Activated CD8-positive, alpha-beta memory T cell treated with anti-CD3 and anti-CD28 coated beads for 1 hour (primary cell): ENCODE measurements at places on chromosomes 2 and 18.

GRCh38 chr2:28049899-28050298 lies 159.4 kb downstream of the BABAM2 start:
- DNase-seq, result no peak

DNA sequence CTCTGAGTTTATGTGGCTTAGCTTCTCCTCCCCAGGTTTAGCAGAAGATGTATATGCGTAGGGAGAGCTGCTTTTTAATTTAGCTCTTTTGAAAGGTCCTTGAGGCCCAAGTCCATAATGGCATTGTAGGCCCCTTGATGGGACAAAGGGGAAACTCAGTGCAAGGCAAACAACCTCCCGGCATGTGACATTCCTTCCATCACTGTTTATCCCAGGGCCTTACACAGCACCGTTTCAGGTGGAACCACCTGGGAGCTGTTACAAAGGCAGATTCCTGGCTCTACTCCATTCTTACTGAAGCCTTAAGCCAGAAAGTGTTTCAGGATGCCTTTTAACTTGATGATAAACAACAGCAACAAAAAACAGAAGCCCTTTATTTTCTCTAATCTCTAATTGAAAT lies 555.4 kb downstream of the SLC4A3 start:
- no peak for DNase-seq

DNA sequence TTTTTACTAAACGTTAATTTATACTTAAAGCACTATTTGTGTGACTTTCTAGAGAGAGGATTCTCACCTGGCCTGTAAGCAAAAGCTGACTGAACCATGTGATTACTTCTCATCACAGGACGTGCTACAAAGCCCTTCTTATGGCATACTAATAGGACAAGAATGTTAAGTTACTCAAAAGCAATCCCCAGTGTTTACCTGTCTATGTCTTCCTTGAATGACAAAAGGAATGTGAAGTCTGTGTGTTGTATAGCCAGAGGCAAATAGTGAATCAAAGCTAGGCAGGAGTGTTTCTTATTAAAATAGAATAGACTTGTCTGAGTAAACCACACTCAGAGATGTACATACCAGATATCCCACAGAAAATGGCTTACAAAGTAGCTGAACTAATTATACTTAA lies 1465.5 kb downstream of the SUCLG1 start:
- DNase-seq, result no peak

DNA sequence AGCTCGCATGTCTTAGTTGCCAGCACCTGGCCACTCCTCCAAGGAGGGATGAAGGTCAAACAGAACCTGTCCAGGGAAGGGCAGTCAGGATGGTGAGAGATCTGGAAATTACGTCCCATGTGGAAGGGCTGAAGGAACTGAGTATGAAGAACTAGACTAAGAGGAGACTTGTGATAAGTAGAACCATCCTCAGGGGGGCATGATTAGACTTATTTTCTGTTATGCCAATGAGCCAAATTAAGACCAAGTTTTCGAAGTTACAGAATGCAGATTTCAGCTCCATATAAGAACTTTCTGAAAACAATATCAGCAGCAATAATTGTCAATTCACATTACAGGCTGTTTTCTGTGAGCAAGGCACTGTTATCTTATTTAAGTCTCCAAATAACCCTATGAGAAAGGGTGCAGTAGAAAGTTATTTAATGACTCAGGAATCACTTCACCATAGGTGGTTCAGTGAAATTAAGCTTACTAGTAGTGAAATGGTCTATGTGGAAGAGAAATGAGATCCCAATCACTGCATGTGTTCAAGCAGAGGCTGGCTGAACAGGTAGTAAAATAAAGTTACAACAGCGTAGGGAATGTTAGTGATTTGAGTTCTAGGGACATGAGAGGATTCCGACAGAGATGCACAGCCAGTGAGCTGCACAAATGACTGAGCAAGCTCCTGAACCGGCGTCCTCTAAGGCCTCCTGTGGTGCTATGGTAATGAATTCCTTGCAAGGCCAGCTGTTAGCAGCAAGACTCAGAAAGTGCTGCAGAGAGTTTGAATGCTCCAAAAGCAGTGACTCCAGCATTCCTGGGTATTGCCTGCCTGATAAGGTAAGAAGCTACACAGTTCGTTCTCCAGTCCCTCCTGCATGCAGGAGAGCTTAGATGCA lies 4.5 kb upstream of the DYM start:
- no peak for DNase-seq

GRCh38 chr2:13819896-13820295 lies 812.6 kb upstream of the LRATD1 start:
- DNase-seq, result no peak
